ENCODE measurements at places on chromosomes 11 and 22.

GRCh38 chr11:59173080-59173963 is 1.4 kb downstream of the DTX4 start:
- no peak for DNase-seq

DNA sequence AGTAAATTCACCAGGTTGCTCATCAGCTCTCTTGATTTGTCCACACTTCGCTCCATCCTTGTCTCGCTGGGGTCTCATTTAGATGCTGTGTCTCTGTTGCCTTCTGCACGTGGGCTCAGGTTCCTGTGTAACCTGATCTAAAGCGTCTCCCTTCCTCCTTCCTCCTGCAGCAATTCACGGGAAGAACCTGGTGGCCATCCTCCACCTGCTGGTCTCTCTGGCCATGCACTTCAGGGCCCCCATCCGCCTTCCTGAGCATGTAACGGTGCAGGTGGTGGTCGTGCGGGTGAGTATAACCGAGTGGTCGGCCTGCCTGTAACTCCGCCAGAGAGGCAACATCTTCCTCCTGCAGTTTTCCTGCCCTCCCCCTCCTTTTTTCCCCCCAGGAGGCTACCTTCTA is 48.0 kb upstream of the PARVG start:
- DNase-seq: no peak

GRCh38 chr22:45237065-45237990 is 3.4 kb downstream of the KIAA0930 start:
- DNase-seq: peak; percentile 17

DNA sequence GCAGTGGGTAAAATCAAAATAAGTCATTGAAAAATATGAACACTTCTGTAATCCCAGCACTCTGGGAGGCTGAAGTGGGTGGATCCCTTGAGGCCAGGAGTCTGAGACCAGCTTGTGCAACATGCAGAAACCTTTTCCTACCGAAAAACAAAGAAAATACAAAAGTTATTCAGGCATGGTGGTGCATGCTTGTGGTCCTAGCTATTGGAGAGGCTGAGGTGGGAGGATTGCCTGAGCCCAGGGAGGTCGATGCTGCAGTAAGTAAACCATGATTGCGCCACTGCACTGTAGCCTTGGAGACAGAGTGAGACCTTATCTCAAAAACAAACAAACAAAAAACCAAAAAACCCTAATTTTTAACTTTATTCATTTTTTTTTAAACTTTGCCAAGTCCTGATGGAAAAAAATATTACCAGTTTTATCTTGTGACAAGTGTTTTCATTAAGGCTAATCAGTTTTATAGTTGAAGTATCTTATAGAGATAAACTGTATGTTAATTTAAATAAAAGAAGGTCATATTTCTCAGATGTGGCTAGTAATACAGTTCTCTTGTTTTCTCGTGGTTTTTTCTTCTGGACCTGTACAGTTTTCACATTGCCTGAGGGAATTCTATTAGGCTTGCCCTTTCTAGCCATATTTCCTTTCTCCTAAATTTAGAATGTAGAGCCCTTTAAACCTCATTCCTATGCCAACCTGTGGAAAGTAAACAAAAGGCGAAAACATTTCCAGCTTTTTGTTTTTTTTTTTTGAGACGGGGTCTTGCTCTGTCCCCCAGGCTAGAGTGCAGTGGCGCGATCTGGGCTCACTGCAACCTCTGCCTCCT is 9.4 kb downstream of the HIPK3 start:
- DNase-seq: peak; percentile 54

DNA sequence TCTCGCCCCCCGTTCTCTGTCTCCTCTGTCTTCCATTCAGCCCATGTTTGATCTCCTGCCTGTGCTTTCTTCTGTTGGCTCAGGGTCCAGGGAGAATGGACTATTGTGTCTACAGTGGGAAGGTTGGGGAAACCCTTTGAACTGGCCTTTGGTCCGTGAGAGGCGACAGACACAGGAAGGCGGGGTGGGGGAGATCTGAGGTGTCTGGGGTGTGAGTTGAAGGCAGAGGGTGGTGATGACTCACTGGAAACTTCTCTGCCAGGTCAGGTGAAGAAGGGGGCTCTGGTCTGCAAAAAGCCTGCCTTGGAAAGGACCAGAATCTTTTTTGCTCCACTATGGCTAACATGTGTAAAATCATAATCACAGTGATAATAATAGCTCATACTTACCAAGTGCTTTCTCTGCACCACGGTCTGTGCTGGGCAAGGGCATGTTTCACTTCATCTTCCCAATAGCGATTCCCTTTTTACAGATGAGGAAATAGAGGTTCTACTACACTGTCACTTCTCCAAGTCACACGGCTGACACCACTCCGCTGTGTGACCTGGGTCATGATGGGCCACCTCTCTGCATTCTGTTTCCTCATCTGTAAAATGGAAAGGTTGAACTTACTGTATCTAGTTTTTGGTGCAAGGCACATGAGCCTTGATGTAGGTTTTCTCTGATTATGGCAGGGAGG is 99.8 kb upstream of the ALX4 start:
- peak; percentile 75 for DNase-seq
